Left ventricle myocardium inferior (tissue), 1 donor: ENCODE measurements at places on chromosomes 11 and 22. TPM values are rescaled to one million over a fixed set of nuclear protein-coding genes. Genes with fewer than 3 reads are reported as not detected.

- no peak for DNase-seq
These were observed at the start of gene SCT for GRCh38 chr11:626475-627307. Gene SCT, minus strand, starts transcription at chr11:627181. Its CDS starts 38 bp downstream, at chr11:627143.

GRCh38 chr22:20131859-20132685 lies 468 bp downstream of the ZDHHC8 start:
- DNase-seq, result peak; percentile 49

DNA sequence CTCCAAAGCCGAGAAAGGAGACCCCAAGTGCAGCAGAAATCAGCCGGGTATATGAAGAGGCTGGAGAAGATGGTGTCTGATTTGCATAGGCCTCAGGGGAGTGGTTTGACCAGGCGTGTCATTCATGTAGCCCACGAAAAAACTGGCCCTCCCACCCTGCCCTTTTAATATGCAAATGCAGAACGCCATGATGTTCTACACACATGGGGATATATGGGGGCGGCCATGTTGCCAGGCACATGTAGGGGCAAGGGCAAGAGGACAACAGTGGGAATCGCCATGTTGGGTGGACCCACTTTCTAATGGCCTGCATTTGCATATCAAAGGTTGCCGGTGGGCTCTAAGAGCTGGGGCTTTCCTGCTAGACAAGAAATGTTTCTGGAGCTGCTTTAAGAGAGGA lies 86.4 kb downstream of the ISX start:
- no peak for DNase-seq

GRCh38 chr11:77819921-77820564 lies 479 bp downstream of the RSF1 start:
- DNase-seq, result peak; percentile 38

DNA sequence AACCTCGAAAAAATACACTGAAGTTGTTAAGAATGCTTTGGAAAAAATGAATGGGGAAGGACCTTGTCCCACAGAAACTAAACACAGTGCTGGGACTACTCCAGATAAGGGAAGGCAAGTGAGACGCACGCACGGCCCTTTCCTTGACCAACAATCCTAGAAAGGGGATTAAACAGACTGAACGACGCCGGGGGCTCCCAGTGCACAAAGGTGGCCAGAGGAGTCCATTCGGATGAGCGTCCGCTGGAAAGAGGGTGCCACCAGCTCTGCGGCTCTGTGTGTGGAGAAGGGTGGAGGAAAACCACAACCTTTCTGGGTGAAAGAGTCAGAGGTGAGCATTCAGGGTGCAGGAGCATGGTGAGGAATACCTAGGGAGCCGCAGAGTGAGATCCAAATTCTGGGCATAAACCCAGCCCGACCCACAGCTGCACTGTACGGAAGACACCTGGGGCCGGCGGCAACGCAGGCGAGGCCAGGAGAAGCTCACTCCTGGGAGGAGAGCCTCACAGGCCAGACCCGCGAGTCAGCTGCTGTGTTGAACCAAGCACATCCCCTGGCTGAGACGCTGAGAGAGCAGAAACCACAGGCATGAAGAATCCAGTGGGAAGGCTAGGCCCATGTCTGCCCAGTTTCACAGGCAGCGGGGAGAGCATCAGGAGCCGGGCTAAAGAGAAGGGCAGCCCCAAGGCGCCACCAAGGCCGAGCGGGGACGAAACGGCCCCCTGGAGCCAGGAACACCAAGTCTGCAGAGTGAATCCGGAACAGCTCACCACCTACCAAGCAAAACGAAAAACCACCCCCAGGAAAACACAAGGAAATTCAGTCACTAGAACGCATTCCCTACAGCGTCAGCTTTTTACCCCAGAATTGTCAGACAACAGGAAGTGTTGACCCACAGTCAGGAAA lies 177.1 kb downstream of the BRD1 start:
- DNase-seq, result peak; percentile 6

DNA sequence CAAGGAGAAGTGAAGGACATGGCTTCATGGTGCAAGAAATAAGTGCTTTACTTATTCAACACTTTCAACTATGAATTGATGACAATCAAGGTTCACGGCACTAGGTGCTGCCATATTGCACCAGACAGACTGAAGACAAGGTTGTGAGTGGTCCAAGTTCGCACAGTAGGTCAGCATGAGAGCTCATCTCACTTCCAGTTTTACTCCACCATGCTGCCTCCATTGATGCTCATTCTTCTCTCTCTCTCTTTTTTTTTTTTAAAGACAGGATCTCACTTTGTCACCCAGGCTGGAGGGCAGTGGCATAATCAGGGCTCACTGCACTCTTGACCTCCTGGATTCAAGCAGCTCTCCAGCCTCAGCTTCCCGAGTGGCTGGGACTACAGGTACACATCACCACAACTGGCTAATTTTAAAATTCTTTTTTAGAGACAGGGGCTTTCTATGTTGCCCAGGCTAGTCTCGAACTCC lies 47.7 kb downstream of the EHF start:
- DNase-seq, result no peak

- no peak for DNase-seq
These were observed 283.5 kb downstream of the SWAP70 start for GRCh38 chr11:9947231-9947864.

DNA sequence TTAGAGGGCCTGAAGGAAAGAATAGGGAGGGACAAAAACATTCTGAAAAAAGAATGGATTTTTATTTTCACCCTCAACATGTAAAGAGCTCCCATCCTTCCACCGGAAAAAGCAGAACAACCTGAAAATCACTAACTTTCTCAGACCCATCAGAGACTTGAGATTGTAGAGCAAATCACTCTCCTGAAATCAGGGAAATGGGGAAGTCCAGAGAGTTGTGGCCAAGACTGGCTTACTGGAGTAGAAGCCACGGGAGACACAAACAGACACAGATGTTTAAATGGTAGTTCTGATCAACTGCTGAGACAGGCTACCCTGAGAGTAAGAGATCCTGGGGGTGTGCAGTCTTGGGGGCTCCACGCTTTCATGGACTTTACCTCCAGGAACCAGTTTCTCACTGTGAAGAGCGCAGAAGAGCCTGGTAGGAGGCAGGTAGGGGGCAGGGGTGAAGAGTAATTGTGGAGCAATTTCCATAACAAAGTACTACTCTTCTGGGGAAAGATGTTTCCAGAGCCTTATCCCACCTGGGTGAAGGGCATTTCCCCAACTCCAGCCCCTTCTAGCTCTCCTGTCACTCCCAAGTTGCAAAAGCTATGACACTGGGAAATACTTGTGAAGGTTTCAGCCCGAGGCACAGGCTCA lies 47.1 kb downstream of the ASCL2 start:
- DNase-seq, result no peak

DNA sequence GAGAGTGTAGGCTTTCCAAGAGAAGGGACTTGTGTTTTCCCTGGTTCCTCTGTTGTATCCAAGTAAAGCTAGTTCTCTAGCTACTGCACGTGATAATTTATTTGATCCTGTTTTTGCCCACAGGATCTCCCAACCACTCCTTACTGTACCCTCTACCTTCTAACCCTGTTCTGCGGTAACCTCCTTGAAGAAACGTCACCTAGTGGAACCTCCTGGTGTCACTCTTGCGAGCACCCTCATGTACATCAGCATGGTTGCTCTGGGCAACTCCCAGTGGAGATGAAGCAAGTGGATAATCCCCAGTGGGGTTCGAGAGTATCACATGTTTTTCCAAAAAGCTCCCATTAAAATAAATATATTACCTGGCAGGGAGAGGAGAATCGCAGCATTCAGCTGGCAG lies 108.9 kb upstream of the CLMP start:
- no peak for DNase-seq

- DNase-seq, result no peak
These were observed 163.3 kb downstream of the CADM1 start for GRCh38 chr11:115340874-115341273.

DNA sequence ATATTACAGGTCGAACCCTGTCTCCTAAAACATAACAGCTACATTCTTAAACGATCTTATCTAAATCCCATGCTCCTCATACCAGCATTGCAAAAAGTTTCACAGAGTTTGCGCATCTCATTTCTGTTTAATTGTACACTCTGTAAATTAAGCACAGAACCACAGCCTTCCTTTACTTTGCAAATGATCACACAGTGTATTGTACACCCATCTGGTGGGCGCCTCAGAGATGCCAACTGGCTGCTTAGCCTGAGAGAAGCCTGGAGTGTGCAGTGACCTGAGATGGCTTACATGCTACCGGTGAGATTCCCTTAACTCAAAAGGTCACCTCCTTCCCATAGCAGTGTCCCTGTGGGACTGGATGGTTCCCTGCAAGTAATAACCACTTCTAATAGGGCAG lies 1077.3 kb downstream of the OPCML start:
- DNase-seq, result no peak

GRCh38 chr11:31877083-31877482 lies 66.0 kb upstream of the PAX6 start:
- DNase-seq, result no peak

- no peak for DNase-seq
These were observed 170.0 kb upstream of the PDGFD start for GRCh38 chr11:104333977-104334376.

GRCh38 chr11:47149782-47150181 lies 26.9 kb downstream of the ARFGAP2 start:
- DNase-seq, result no peak

- DNase-seq, result no peak
These were observed 110.6 kb downstream of the KIF18A start for GRCh38 chr11:27997344-27997743.

DNA sequence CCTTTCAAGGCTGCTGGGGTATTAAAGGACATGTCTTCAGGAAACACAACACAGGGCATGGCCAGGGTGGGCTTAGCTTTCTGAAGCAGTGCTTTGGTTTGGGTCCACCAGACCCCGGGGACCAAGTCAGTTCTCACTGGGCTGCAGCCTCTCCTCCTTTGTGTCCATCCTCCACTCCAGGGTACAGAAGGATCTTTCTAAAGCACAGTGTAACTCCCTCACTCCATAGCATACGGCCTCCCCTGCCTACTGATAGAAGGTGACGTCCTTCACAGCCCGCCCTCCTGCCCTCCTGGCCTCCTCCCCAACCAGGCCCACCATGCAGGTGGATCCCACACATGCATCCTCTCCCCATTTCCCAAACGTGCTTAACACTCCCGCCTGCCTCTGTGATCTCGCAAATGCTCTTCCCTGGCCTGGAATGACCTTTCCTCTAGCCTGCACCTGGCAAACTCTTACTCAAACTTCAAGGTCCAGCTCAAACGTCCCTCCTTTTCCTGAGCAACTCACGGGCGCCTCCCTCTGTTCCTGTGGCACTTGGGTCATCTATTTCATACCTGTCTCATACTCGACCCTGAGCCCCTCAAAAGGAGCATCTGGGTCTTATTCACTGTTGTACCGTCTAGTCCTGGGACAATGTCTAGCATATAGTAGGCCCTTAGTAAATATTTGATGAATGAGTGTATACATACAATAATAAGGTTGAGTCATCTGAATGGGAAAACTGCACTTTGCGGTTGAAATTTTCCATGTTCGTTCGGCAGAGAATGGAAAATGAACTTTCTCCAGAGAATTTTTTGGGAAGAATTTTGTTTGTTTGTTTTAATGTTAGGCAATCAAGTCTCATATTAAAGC lies 187.7 kb downstream of the EFCAB6 start:
- no peak for DNase-seq

DNA sequence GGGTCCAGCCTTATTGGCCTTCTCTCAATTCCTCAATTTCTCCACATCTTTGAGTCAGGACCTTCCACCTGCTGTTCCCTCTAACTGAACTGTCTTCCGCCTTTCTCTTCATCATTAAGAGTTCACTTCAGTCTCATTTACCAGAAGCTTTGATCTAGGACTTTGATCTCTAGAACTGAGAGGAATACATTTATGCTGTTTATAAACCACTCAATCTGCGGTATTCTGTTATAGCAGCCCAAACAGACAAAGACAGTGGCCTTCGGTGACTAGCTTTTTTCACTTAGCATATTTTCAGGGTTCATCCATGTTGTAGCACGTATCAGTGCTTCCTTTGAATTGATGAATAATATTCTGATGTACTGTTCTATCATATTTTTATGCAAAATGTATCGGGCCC lies 10.5 kb downstream of the CLPB start:
- no peak for DNase-seq

DNA sequence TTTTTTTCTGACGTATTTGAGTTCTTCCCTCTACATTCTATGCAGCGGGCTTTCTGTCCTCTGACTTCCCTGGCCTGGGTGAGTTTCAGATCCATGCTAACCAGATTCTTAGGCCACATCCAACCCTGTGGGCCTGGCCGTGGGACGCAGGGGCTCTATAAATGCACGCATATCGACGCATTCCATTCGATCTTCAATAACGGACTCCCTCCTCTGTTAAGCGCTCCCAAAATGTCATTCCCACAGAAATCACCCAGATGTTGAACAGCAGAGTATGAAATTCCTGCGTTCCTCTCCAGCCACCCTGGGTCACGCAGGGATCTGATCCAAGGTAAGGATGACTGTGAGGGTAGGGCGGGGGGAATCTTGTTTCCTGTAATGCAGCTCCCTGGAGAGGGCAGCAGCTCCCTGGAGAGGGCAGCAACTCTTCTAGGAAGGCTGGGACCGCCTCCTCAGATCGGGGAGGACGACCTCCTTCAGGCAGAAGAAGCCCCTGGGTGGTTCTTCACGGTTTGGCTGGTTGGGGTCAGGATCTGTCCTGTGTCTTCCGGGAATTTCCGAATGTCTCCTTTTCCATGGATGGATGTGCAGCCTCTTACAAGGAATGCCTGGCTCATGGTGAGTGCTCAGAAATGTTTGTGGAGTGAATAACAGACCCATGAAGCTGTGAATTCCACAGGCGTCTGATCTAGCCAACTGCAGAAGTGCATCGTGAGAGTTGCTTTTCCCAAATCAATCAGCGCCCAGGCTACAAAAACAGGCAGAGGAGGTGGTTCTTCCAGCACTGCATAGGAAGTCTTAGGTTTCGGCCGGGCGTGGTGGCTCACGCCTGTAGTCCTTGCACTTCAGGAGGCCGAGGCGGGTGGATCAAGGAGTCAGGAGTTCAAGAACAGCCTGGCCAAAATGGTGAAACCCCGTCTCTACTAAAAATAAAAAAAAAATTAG lies 12.2 kb downstream of the MRGPRD start:
- no peak for DNase-seq

DNA sequence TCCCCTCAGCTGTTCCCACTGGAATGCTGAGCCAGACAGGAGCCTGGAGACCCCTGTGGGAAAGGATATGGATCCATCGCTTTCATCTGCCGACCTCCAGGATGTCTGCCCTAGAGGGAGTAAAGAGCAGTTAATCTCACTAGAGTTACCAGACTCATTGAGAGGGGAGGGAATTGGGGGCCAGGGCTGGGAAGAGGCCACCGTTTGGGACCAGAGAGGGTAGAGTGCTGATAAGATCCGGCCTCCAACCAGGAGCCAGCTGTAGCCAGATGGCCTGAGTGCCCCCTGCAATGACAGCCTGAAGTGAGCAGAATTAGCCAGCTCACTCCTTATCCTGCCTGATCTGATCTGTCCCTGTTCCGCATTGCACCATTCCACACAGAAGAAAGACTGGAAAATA lies 3.7 kb upstream of the APLNR start:
- no peak for DNase-seq

- no peak for DNase-seq
These were observed 20.7 kb downstream of the PLEKHA7 start for GRCh38 chr11:16993495-16993894.

The PUS3 gene
- total RNA-seq, result 7.7 TPM

The PTPRJ gene
- total RNA-seq, result 6.8 TPM

The TMEM109 gene
- total RNA-seq, result 86.7 TPM

The MIAT gene
- total RNA-seq, result 0.66 TPM

The UBE2L3 gene
- 54.5 TPM for total RNA-seq

The CST6 gene
- total RNA-seq, result not detected

The MS4A6A gene
- total RNA-seq, result 42.1 TPM

The ROM1 gene
- total RNA-seq, result 2.0 TPM

The DRD2 gene
- not detected for total RNA-seq

The NXPE2 gene
- 0.22 TPM for total RNA-seq

The CD6 gene
- 0.47 TPM for total RNA-seq
